ENCODE measurements at places on chromosomes 12 and 14. TPM values are rescaled to one million over a fixed set of nuclear protein-coding genes. Genes with fewer than 3 reads are reported as not detected.

DNA sequence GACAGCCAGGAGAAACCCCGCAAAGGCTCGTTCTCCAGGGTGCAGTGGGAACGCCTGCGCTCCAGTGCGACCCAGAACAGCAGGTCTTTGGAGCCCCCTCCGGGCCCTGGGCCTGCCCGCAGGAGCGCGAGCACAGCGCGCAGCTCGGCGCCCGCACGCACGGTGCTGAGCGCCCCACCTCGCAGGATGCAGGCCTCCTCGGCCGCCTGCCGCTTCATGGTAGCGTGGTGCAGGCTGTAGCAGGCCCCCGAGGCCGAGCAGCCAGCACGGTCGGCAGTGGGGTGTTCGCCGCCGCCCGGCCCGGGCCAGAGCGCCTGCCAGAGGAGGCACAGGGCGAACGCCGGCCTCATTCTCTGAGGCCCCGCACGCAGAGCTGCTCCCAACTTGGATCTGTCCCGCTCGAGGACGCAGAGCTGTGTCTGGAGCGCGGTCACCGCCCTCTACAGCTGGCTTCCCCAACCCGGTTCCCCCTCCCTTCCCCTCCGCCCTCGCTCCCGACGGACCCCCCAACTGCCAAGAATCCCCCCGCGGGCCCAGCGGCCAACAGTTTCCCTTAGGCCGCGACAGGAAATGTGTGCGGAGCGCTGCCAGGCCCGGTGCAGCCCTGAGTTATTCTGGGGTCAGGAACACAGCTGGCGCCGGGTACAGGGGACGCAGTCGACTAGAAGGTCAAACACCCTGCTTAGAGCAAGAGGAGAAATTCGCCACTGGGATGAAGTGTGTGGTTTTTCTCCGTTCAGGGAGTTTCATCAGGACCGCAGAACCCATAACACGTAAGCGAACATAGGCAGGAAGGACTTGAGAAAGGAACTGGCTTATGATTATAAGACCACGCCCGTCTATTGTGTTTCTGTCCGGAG lies at the start of gene CLEC14A:
Gene CLEC14A, minus strand, starts transcription at position 421 of the 860 bp plus-strand sequence. Its CDS starts 71 bp downstream, at position 350.
- DNase-seq, result peak; percentile 82

GRCh38 chr14:38496092-38496491 lies 240.2 kb upstream of the CLEC14A start:
- no peak for DNase-seq

The RASSF9 gene
- 0.41 TPM for polyA plus RNA-seq

DNA sequence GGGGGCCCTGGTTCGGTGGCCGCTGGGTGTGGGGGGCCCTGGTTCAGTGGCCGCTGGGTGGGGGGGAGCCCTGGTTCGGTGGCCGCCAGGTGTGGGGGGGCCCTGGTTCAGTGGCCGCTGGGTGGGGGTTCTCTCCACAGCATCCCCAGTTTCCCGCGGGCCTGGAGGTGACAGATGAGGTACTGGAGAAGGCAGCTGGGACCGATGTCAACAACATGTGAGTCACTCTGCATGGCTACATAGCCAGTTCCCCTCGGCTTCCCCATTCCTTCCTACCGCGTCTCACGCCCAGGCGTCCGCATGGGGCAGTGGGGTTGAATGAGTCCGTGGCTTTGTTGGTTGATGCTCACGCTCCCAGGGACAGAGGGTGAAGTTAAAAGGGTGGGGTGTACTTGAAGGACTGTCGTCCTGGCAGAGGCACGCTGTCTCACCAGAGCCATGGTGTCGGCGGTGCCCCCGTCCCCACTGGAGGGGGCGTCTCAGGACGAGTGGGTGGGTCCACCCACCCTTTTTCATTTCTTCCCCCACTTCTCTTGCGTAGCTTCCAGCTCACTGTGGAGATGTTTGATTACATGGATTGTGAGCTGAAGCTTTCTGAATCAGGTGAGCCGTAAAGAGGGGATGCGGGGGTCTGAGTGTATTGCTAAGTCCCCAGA lies 15.6 kb downstream of the HIP1R start:
- no peak for DNase-seq

- no peak for DNase-seq
Observed at GRCh38 chr14:51561141-51561540, 90.6 kb upstream of the FRMD6 start.

- DNase-seq, result no peak
Observed at GRCh38 chr12:108566452-108566851, 4.1 kb downstream of the ISCU start.

DNA sequence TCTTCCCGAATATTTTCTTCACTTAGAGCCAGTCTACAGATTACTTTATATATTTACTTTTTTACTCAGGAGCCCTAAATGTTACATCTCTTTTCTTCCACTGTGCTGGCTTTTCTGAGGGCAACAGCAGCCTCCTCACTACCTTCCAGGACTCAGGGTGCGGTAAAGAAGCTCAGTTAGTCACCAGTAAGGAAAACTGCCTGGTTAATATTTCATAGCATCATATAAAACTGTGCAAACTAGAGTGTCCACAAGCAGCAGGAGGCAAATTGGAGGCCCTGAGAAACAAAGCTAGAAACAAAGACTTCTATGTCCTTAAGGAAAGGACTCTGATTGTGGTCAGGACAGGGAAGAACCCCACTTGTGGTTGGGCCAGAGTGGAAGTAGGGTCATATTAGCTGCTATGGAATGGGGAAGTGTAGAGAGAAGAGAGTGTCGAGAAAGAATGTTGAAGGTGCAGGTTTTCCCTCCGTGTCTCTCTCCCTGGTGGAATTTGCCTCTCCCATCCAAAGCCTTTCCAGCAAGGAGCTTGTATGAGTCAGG lies 220.1 kb downstream of the SLC15A4 start:
- DNase-seq, result no peak

The MFAP5 gene
- polyA plus RNA-seq, result 1.6 TPM

DNA sequence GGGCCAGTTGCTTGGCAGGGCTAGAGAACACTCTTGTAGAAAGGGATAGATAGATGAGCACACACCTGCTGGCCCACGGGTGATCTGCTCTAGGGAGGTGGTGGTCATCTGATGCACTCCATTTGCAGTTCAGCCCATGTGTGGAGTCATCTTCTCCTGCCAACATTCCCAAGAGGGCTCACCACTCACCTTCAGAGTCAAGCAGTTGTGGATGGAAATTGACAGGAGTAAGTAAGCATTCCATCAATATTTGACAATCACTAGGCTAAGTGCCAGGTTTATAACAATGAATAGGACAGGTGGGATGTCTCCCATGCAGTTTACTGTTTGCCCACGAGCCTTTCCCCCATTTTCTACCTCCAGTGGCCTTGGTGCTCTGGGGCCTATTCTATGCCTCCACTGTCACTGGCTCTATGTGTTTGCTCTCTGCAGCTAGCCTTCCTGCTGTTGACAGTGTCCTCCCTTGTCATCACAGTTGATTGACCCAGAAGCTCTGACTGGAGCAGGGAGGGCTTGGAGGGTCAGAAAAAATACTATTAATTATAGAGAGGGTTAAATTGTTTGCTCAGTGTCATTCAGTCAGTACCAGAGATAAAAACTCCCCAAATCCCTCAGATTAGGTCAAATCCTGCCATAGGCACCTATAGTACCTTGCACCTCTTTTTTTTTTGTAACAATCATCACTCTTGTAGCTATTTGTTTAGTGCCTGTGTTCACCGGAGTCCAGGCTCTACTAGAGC lies 134.6 kb upstream of the PZP start:
- no peak for DNase-seq

The GZMB gene
- 6.3 TPM for polyA plus RNA-seq

DNA sequence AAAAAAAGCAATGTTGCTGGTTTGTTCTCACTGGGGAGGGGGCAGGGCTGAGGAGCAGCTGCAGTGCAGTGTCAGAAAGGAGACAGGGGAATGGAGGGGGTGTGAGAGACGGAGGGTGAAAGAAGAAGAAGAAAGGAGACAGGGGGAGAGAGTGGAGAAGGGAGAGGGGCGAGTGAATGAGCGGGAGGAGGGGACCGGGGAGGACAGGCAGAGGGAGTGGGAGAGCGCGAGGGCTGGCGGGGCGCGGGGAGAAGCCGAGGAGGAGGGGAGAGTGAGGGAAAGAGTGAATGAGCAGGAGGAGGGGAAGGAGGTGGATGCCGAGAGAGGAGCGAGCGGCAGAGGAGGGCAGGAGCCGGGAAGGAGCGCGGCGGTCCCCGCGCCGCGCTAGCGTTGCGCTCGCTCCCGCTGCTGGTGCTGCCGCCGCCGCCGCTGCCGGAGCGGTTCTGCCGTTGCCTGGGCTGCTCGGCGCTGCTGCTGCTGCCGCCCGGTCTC lies at the start of gene NOVA1:
Gene NOVA1, minus strand, starts transcription at position 445 of the 492 bp plus-strand sequence. CDS start 597 bp downstream, outside the sequence.
- DNase-seq, result peak; percentile 66

DNA sequence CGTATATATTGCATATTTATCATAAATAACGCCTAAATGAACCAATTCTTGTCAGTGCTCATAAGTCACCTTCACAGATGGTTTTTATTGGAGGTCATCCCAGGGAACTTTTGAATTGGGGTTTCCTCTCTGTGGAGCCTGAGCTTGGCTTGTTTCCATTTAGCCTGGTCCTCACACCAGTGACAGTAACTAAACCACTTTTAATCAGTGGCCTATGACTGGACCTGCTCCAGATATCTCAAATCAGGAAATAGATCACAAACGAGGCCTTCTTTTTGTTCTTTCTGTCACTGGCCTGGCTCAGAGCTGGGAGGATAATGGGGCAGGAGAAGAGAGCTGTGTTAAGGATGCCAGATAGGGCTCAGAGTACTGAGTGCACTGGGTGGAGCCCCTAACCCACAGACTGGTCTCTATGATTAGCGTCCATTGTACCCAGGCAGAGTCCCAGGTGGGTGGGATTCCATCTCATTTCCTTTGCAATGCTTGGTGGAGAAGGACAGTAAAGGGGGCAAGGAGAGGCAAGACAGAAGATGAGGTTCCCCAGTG lies 92.4 kb downstream of the NUAK1 start:
- no peak for DNase-seq

The TTC7B gene
- polyA plus RNA-seq, result 16.0 TPM

DNA sequence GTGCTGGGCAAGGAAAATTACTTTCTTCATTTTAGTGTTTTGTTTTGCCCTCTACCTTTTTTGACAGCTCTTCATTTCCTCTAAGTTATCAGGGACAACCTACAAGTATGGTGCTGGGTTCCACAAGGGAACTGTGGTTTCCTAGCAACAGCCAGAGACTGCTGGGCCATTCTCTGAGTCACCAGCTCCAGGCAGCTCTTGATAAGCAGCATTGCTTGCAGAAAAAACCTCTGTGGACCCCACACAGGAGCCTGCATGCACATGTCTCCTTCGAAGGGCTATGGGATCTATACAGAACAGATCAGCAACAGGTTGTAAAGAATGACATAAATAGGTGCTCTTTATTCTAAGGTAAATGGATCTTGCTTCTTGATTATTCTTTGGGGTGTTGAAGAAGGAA lies 81.0 kb upstream of the CCDC196 start:
- no peak for DNase-seq

DNA sequence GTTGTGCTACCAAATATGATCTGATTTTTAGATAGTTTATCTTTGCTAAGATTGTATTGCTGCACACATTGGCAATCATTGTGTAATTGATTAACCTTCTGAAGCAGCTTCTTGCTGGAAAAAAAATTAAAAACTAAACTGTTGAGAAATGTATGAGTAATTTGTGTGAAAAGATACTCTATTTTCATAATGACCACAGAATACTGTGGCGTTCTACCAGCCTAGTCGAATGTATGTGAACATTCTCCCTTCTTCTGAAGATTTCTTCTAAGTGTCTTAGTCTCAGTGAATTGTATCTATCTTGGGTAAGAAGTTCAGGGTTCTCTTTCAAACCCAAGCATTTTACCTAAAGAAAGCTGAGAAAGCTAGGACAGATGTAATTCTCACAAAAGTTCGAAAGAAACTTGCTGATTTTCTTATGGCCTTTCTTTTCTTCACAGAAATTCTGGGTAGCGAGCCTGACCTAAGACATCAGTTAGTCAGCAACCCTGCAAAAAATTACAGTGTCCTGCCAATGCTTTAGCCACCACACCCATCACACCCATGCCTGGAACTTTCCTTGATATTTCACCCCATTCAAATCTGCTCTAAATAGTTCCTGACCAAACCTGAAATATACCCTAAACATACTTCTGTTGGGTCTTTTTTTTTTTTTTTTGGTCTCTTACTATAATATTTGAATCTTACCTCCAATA lies 27.1 kb upstream of the C12orf71 start:
- no peak for DNase-seq

DNA sequence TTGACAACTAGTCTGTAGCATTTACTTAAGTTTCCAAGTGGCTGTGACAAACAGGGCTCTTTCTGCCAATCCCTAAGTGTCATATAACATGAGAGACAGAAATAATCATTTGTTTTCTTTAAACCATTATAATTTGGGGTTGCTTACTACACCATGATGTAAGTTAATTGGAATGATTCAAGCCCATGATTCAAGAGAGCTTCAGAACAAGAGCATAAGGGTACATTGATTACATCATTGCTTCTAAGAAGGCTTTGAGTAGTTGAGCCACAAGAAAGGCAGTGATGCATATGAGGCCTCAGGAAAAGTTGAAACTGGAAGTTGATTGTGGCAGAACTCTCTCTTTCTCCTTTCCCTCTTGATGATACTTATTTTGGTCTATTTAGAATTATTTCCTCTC lies 444.0 kb downstream of the CCER1 start:
- no peak for DNase-seq

DNA sequence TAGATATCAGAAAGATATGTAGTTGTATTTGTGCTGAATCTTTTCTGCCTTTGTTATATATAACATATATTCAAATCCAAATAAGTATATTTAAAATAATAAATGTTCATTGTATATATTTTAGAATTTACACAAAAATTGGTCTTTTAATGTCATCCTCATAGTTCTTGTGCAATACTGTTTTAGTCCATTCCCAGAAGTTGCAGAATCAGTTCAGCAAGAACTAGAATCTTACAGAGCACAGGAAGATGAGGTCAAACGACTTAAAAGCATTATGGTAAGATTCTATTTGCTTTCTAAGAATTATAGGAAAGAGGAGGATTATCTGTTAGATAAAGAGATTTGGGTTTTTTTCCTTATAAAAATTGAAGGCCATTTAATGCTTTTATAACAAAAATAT lies 51.0 kb downstream of the SCFD1 start:
- no peak for DNase-seq

DNA sequence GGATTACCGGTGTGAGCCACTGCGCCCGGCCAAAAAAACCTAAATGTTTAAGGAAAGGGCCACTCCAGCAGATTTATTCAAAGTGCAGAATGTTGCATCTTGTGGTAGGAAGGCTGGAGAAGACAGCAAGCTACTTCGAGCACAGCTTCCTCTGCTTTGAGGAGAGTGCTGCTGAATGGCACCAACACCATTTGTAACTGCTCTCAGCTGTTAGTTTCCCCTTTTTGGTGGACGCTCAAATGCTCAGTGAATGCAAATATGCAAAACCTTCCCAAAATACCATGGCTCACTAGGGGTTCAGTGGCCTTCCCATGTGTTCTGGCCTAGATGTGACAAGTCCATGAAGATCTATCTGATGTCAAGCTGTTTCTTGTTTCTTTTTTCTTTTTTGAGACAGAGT lies 2.9 kb upstream of the TDRD9 start:
- no peak for DNase-seq

GRCh38 chr12:113048716-113049127 lies 7.8 kb upstream of the DTX1 start:
- no peak for DNase-seq

- DNase-seq, result no peak
Observed at GRCh38 chr12:11618046-11618445, 31.4 kb upstream of the ETV6 start.
